Stimulated activated CD4-positive, alpha-beta T cell treated with anti-CD3 and anti-CD28 coated beads, Interleukin-15, amount 100 ng/mL, for 1 hour (primary cell): ENCODE measurements at places on chromosomes 11 and 22.

- no peak for DNase-seq
Measured at GRCh38 chr22:20218326-20218872, 49.7 kb downstream of the RTN4R start.

GRCh38 chr11:64096835-64097234, 61.1 kb downstream of the FLRT1 start:
- no peak for DNase-seq

GRCh38 chr11:8262552-8263108, 1.0 kb downstream of the LMO1 start:
- DNase-seq, result no peak

- no peak for DNase-seq
Measured at GRCh38 chr11:13126430-13126829, 117.3 kb downstream of the RASSF10 start.

GRCh38 chr11:110339456-110340250, 43.2 kb upstream of the RDX start:
- no peak for DNase-seq

DNA sequence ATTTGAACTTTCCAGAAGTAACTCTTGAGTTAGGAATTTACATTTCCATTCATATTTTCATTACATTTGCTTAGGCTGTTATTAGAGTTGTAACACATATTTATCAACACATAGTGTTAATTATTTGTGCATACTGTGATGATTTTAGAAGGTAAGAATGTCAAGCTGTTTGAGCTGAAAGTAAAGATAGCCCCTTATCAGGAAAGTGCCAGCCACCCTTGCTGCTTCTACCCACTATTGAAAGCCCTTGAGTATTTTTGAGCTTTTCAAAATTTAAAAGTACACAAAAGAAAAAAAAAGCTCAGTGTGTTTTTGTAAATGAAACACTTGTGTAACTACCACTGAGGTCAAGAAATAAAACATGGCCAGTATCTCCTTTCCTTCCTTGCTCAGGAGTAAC, 8.0 kb downstream of the APLP2 start:
- DNase-seq, result no peak

DNA sequence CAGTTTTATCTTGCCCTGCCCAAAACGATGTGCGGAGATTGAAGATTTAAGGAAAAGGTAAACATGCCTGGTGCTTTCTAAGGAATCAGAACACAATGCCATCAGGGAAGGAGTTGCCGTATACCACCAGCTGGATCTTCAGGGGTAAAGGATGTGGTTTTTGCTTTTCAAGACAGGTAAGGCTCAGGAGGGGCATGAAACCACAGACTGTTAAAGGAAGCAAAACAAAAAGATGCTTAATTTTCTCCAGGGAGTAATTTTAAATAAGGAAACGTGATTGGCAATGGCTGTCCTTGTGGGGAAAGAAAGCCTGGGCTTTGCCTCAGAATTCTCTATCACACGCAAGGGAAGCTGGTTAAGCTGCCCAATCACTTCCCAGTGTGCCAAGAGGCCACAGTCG, 655.6 kb downstream of the OPCML start:
- no peak for DNase-seq

DNA sequence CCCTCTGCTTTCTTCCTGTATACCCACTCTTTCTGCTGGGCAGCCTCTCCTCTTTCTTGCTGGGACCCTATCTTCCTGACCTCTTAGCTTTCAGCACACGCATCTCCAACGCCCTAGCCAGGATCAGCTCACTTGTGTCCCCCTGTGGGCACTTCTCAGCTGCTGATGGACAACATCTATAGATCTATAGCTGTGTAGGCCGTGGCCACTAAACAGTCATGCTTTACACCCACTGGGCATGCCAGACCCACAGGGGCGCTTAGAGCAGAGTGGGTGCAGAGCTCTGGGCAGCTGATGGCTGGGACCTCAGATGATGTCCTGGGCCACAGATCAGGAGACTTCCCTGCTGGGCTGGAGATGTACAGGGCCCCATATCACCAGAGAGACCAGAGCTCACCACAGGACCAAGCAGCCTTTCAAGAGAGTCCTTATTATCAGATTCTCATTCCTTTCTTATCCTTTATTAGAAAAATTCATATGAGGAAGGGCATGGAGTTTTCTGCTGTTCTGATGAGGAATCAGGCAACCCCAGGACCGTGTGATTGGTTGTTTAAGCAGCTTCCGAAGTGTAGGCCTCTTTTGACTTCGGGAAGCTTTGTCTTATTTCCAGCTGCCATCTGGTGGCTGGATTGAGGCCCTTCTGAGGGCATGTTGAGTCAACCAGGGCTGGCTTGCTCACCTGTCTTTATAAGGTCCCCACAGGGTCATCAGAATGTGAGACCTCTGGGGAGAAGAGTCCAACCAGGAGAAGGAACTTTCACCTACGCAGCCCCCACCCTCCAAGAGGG, 60.5 kb downstream of the OSBP2 start:
- DNase-seq, result peak; percentile 10

DNA sequence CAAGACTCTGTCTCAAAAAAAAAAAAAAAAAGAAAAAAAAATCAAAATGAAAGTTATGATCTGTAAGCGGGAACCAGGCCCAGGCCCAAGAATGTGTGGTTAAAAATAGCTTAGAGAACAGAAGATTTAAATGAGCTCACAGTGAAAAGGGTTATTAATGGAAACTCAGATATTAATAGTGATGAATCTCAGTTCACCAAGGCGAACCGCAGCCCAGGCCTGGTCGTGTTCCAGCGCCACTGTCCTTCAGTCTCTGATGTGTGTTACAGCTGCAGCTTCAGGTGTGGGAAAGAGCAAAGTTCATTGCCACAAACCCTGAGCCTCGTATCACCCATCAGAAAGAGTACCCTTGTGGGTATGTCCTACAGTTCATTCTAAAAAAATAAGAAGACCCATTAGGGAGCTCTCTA, 107.1 kb downstream of the GAB2 start:
- no peak for DNase-seq

DNA sequence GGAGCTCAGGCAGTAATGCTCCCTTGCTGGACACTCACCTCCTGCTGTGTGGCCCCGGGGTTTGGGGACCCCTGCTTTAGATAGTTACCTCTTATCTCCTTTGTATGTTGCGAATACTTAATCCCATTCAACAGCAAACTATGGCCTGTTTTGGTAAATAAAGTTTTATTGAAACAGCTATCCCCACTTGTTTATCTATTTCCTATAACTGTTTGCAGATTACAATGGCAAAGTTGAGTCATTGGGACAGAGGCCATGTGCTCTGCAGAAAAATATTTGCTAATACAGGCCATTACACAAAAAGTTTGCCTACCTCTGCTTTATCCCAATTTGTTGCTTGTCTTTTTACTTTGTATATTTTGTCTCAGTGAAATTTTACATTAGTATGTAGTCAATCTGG, 68.4 kb downstream of the CACNA1I start:
- DNase-seq, result no peak

GRCh38 chr11:3809624-3809928, 1.2 kb downstream of the PGAP2 start:
- DNase-seq, result no peak

- DNase-seq, result no peak
Measured at GRCh38 chr22:41910050-41911000, 4.5 kb downstream of the SHISA8 start.

- no peak for DNase-seq
Measured at GRCh38 chr11:64659417-64660144, 63.4 kb downstream of the NRXN2 start.

- DNase-seq, result no peak
Measured at GRCh38 chr22:41094041-41094593, 1.7 kb downstream of the EP300 start.

DNA sequence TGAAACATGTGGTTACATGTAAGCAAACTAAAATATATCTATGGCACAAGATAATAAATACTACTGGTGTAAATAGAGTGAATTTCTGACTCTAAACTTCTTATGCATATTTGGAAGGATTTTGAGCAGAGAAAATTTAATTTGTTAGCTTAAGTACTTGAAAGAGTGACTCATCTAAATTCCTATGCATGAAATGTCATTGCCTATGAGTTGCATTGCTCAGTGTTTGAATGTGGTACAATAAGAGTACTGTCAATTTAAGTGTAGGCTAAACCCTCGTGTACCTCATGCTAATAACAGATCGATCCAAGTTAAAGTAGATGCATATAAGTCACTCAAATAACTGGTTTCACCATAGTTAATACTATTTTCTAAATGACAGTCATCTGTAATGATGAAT, 5.3 kb upstream of the CARD18 start:
- DNase-seq, result no peak
